ENCODE measurements at places on chromosomes 1 and 21.

DNA sequence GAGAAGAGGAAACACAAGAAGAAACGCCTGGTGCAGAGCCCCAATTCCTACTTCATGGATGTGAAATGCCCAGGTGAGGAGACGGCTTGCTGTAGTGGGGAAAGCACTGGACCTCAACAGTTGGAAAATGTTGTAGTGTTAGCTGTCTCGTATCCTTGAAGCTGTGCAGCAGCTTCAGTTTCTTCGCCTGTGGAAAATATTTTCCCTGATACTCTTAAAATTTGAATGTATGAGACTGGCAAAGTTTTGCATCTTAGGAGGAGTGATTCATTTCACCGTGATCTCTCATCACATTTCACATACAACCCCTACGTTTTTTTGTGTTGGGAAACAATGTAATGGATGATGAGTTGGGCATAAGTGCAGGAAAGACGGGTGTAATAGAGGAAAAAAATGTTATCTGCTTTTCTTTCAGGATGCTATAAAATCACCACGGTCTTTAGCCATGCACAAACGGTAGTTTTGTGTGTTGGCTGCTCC, 629 bp downstream of the RPS27 start:
- no peak for DNase-seq

DNA sequence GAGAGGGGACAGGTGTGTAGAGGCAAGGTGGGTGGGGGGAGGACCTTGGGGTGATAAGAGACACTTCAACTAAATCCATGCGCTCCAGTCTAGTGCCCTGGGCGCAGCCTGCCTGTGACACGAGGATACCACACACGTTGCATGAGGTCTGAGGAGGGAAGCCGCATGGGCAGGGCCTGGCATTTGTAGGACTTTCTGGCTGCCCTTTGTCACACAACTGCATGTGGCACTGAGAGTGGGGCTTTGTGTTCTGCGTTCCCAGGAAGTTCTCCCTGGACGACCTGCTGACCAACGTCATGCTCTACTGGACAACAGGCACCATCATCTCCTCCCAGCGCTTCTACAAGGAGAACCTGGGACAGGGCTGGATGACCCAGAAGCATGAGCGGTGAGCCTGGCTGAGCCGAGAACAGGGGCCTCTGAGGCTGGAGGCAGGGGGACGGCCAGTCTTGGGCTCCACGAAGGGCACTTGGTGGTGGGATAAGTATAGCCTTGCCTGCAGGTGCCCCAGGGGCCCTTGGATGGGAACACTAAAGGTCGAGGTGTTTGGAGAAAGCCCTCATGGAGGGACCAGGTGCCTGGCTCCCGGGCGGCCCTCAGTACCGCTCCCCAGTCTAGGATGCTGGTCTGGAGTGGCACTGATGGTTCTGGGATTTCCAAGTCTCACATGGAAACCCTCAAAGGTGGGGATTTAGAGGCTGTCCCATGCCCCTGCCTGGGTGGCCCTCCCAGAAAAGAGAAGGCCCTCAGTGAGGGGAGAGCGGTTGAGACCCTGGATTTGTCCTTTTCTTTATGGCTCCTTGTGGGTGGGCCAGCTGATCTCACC, 34.5 kb downstream of the EPHX1 start:
- DNase-seq: no peak

GRCh38 chr1:2980073-2980791, 41.0 kb upstream of the ACTRT2 start:
- no peak for DNase-seq

DNA sequence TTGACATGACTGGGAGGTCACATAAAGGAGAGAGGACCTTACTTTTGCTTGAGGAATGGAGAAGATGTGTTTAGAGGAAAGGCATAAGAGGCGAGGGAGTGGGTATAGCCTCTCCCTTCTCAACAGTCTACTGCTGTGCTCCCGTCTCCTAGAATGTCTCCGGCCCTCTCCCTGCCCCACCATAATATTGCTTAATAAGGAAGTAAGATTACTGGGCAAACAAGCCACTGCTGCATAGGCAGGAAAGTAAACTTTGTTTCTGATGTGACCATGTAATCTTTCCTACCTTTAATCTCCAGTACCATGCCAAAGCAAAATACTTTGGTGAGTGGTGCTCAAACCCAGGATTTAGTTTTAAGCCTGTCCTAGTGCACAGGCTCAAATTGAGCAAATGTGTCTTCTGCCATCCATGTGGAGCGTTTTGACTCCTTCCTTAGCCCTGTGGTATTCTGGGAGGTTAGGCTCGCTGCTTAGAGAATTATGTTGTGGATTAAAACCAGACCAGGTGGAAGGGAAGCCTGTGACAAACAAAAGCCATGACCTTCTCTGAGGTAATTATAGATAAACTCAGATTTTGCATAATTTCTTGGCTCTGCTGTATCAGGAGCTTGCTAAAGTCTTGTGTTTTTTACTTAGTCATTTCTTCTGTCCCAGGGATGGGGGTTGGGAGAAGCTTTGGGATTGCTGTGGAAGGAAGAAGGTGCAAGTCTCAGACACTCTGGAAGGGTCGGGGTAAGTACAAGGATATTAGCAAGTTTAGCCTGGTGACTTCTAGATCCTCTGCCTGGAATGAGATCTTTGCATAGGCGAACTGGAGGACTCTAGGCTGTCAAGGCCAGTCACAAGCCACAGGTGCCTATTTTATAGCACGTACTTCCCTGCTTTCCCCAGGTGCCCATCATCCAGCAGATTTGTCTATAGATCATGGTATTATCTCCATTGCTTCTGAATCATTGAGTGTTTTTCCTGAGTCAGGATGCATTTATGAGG, 34.5 kb upstream of the DIPK1A start:
- no peak for DNase-seq

DNA sequence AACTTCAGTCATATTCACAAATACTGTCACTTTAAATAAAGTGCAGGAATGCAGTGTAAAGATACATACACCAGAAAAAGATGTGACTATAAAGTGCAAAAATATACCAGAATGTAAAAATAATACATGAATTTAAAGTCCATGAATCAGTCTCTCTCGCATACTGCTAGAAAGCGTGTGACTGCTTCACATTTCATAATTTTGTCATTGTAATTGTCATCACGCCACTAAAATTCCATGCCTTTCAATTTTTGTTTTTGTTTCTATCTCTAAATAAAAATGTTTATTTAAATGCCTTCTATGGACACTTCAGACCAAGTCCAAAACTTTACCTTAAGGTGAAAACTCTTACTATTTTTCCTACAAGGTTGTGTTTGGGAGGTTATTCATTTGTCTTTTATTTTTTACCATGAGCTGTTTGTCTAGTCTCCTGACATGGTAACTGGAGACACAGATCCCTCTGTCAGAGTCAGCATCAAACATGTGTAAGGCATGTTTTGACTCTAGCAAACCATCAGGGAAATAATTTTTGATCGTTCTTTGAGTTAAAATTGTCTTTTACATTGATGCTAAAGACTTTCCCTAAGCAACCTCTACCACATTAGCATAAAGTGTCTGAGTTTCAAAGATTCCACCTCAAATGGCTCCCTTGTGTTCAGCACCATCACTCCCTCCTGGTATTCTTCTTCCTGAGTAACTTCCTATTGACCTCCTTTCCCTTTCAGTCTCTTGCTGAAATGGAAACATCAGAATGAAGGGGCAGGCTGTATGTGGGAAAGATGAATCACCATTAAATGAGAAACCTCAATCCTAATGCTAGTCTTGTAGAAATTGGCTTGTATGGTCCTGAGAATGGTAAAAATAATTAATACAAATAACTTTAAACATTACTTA, 14.0 kb upstream of the AIM2 start:
- DNase-seq: no peak

DNA sequence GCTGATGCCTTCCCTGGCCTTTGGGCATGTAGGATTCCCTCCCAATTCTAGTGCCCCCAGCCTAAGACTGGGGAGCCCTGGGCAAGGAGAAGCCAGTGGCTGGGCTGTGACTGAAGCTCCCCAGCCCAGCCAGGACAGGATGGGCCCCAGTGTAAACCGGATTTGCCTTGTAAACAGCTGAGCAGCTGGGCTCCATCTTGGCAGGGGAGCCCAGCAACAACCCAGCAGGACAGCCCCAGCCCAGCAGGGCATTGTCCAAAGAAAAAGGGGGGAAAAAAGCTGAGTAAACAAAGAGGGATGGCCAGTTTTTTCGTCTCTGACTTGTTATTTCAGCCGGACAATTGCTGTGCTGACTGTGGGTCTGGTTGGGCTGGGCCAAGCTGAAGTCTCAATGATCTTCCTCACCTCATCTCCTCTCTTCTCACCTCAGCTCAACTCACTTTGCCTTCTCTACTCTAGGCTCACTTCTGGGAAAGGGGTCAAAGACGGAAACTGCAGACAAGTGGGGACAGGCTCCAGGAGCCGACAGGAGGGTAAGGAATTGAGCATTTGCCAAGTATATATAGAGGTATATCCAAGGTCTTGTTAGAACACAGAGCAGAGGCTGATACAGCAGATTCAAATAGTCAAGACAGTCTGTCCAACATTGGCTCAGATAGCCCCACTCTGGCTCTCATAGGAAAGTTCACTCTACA, 97.7 kb downstream of the TMEM53 start:
- DNase-seq: no peak

- DNase-seq: no peak
These were observed 23.7 kb downstream of the UROD start for GRCh38 chr1:45035631-45036301.

DNA sequence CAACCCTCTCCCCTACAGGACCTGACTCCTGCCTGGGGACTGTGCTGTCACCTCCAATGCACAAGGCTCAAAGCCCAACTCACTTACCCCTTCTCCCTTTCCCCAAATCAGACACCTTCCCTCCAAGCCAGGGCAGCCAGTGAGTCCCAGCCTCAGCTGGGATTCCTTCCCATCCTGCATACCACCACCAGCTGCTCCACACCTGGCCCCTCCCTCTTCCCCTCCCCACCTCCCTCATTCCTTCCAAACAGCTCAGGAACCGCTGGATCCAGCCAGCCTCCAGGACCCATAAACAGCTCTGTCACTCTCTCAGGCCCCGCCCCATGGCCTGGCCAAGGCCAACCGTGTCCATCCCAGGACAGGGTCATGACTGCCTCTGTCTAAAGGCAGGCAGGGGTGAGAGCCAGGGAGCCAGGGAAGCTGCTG, 41.4 kb downstream of the ACOT7 start:
- DNase-seq: no peak

- DNase-seq: no peak
These were observed 720 bp upstream of the TMCC2 start for GRCh38 chr1:205226868-205227583.

DNA sequence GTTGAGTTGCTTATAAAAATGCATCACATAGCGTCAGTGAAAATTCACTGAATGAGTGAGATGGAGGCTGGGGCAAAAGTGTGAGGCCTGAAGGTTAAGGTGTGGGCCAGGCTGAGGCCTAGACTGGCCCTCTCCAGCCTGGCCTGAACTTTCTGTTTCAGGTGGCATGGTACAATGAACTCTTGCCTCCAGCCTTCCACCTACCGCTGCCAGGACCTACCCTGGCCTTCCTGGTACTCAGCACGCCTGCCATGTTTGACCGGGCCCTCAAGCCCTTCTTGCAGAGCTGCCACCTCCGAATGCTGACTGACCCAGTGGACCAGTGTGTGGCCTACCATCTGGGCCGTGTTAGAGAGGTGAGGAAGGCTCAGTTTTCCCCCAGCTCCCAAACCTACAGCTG, 7.1 kb downstream of the MMACHC start:
- DNase-seq: no peak

- no peak for DNase-seq
These were observed 169.4 kb upstream of the HMCN1 start for GRCh38 chr1:185564816-185565215.

GRCh38 chr1:14884614-14885175, 268.9 kb upstream of the TMEM51 start:
- no peak for DNase-seq

- peak; percentile 76 for DNase-seq
These were observed 12.4 kb downstream of the LMNA start for GRCh38 chr1:156126630-156127534.

DNA sequence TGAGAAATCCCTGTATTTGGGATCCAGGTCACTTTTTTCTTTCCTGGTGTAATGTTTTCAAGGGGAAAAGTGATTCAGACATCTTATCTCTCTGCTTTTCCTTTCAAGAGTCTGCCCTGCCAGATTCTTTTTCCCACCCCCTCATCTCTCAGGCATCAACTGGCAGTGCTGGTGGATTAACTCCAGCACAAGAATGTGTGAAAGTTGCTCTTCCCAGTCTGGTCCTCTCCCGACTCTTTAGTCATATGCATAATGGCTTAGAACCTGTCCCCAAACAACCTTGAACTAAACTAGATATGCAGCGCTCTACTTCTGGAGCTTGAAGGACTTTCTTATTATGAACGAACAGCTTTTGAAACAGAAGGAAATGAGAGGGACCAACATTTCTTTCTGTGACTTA, 88.5 kb downstream of the SLC44A5 start:
- no peak for DNase-seq

GRCh38 chr21:16534408-16535101, 804.8 kb downstream of the USP25 start:
- DNase-seq: no peak

- DNase-seq: no peak
These were observed 2.0 kb downstream of the HNRNPR start for GRCh38 chr1:23341931-23342692.

DNA sequence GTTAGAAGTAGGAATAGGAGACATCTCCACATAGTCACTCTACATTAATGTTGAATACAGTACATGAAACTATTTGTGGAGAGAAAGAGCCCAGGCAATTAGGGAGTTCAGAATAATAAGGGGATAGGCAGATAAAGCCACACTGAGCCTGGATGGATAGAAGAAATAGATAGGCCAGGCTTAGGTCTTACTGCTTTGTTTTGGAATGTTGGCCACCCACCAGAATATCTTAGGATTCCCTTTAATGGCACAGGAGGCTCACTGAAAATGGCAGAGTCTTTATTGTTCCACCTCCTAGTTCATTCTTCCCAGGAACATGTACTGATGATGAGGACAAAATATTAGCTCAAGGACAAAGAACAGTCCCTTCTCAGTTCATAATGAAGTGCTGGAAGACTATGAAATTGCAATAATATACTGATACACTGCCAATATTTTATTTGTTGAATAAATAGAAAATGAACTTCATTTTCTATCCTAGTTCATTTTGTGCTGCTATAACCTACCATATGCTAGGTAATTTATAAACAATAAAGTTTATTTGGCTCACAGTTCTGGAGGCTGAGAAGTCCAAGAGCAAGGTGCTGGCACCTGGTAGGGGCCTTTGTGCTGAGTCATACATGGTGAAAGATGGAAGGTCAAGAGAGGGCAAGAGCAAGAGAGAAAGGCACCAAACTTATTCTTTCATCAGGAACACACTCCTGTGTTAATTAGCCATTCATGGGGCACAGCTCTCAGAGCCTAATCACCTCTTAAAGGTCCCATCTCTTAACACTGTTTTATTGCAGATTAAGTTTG, 87.3 kb downstream of the TBX15 start:
- DNase-seq: no peak

DNA sequence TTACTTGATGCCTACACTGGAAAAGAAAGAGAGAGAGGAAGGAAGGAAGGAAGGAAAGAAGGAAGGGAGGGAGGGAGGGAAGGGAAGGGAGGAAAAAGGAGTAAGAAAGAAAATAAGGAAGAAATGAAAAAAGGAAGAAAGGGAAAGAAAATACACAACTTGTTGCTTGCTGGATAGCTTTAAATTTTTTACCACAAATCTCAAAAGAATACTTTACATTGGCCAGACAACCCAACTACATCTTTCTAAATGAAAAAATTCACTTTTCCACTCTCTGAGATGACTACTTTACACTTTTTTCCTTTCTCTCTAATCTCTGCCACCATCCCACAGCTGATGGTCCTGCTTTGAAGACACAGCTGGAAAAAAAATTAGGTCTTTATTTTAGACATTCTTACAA, 228.9 kb upstream of the FAM78B start:
- no peak for DNase-seq

GRCh38 chr1:199447906-199448305, 579.6 kb upstream of the NR5A2 start:
- no peak for DNase-seq

GRCh38 chr1:28056129-28056925, 32.1 kb downstream of the EYA3 start:
- peak; percentile 46 for DNase-seq

All from stimulated activated CD4-positive, alpha-beta T cell treated with anti-CD3 and anti-CD28 coated beads, TNF-alpha, amount 100 ng/mL, for 48 hours (primary cell).